Mucosa of descending colon (tissue), 3 donors: ENCODE measurements at places on chromosomes 1 and 21. TPM values are rescaled to one million over a fixed set of nuclear protein-coding genes. Genes with fewer than 3 reads are reported as not detected.
A peak's percentile ranks its signal among the peaks of the same experiment; 100 is the strongest.

The CGN gene
- total RNA-seq = 125 TPM

The MPL gene
- total RNA-seq = 0.81 TPM

The IGSF3 gene
- 27.4 TPM for total RNA-seq

The SLC5A9 gene
- total RNA-seq = 3.0 TPM

DNA sequence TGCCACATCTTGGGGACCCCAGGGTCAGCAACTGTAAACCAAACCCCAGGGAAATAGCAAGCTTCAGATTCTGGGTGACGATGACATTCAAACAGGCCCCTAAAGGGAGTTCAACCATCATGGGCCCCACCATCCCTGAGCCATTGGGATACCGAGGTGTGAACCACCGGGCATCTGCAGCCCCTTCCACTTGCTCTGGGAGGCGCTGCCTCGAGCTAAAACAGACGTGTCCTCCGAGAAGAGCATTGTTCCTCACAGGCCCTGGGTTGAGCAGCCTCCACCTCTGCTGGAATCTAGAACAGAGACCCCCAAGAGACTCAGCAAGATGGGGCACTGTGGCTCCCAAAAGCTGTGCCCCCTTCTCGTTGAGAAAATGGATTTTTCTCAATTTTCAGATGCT, 19.0 kb upstream of the EFHD2 start:
- DNase-seq = no peak

DNA sequence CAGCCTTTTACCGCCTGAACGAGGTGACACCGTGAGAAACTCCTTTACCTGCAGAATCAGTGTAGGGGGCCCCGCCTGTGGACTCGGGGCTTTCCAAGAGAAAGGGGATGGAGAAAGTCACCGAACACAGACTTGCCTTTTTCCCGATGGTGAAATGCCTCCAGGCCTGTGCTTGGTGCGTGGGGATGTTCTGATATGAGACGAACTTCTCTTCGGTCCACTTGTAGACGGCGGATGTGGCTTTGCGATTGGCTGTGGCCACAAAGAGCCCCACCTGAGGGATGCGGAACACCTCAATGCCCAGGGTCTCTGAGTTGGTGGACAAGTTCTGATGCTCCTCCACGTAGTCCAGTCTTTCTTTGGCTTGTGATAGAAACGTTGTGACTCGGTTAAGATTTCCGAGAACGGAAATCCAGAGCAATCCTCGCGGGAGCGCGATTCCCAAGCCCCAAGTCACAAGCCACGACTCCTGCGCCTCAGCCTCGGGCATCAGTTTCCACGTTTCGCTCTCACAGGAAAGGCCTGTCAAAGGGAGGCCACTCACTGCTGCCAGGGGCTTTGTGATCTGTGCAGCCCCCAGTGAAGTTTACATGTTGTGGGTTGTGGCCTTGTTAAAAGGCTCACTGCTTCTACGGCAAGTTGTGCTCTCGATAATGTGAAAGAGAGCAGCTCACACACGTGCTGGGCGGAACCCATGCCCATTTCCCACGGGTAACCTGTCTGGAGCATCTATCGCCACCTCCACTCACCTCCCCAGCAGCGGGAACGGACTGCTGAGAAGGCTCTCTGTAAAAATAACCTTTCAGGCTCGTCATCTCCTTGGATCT, 12.6 kb downstream of the KRTAP10-1 start:
- no peak for DNase-seq

DNA sequence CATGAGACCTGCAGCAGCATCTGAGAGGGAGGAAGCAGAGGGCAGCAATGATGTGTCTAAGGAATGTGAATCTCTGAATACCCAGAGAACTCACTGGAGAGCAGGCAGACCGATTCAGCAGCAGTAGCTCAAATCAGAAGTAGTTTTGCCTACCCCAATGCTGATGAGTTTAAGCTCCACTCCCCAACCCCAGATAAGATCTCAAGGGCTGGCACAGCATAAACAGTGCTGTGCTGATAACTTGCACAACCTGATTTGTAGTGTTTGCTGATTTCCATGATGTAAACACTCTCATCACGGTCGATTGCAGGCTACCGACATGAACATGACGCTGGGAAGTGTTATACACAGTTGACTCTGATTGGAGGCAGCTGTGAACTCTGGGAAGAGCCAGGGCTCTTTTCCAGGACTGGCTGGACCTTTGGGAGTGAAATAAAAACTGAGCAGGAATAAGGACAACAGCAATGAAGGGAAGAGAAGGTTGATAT, 11.2 kb upstream of the HMGCS2 start:
- DNase-seq = no peak

DNA sequence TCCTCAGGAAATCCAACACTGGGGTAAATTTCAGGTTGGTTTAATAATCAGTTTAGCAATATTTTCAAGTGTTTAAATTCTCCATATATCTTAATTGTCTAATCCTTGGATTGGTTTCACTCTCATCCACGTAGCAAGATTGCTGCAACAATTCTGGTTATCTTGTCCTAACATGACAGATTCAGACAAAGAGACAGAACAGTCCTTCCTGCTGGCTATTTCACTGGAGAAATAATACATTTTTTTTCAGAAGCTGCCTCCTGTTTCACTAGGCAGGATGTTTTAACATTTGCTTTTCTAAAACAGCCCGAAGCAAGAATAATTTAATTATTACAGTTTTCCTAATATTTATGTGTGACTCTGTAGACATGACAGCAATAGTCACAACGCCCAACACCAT, 2011.2 kb downstream of the NCAM2 start:
- no peak for DNase-seq

DNA sequence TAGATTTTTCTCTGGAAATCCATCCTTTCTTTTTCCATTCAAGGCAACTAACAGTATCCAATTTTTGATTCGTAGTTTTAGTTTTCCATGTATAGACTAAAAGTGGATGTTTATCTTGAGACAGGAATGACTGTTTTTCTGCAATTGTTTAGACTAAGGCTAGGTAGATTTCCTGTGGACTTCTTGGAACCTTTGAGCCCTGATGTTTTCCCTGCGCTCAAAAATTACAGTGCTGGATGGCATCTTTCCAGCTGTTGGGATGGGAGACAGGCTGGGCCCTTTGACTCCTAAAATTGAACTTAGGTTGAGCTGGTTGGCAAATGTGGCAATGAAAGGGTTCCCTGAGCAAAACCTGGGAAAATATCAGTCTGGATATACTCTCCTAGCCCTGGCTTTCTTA, 180.4 kb downstream of the DHRS3 start:
- no peak for DNase-seq

- no peak for DNase-seq
Observed at GRCh38 chr1:34681480-34682451, 73.1 kb upstream of the GJB5 start.

The SPRR2A gene
- not detected for total RNA-seq

The ENAH gene
- total RNA-seq = 41.3 TPM

GRCh38 chr1:216805233-216805632, 82.0 kb upstream of the ESRRG start:
- DNase-seq = no peak

The C1orf141 gene
- not detected for total RNA-seq

- peak; percentile 69 for DNase-seq
Observed at GRCh38 chr1:9494936-9495758, 44.1 kb upstream of the SLC25A33 start.

The GNG4 gene
- total RNA-seq = 7.7 TPM

- DNase-seq = no peak
Observed at GRCh38 chr1:220791956-220792355, 5.2 kb downstream of the MTARC1 start.

The SLFNL1 gene
- 0.29 TPM for total RNA-seq

The NBPF4 gene
- 0.35 TPM for total RNA-seq

DNA sequence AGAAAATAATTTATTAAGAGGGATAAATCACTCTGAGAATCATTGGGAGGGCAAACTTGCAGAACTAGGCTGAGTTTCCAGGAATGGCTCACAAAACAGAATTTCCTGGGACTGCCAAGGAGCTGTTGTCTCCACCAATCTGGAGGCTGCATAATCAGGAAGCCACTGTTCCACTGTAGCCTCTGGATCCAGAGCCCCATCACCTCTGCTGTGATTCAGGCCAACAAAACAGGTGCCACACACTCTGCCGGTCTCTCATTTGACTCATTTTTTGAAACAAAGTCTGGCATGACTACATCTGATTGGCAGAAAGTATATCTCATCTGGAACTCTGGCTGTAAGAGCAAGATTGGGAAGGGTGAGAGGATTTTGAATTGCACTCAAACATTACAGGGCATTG, 178.9 kb upstream of the C1orf105 start:
- DNase-seq = no peak

GRCh38 chr1:176560681-176561080, 97.7 kb downstream of the PAPPA2 start:
- DNase-seq = no peak

The OBSCN gene
- 4.2 TPM for total RNA-seq

DNA sequence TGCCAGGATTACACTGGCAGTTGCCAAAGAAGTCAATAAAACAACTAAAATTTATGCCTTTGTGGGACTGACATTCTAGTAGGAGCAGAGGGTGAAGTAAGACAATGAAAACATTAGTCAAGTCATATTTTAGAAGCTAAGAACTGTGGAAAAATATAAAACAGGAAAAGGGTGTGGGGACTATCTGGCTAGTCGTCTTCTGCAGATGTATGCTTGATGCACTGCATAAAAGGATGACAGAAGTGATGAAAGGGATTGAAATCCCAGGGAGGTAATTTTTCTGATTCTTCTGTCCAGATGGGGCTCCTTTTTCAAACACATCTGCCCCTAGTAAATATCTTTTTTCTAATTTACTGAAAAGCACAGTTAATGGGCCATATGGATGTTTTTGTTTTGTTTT, 706.3 kb downstream of the ADGRL2 start:
- DNase-seq = no peak

The C1orf87 gene
- total RNA-seq = not detected

The KLHL20 gene
- total RNA-seq = 25.1 TPM

GRCh38 chr1:76147917-76148316, 73.4 kb downstream of the ST6GALNAC3 start:
- no peak for DNase-seq

- no peak for DNase-seq
Observed at GRCh38 chr1:182615468-182616129, 11.4 kb upstream of the RGS16 start.

- no peak for DNase-seq
Observed at GRCh38 chr1:174397261-174397660, 50.5 kb upstream of the GPR52 start.

The CELA2B gene
- total RNA-seq = not detected

The SLAMF1 gene
- 1.6 TPM for total RNA-seq

DNA sequence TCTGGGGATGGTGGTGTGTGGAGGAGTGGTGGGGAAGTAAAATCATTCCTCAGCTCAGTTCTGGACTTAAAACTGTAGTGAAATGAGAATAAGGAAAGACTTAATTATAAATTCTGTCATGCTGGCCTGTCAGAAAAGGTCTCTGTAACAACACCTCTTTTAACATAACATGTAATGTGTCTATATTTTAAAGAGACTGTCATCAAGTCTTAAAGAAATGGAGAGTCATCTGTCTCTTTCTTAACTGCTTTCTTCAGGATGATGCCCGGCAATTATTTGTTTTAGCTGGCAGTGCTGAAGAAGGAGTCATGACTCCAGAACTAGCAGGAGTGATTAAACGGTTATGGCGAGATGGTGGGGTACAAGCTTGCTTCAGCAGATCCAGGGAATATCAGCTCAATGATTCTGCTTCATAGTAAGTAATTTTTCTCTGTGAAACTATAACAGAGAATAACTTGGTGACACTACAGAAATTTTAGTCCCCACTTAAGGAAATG, 30.6 kb downstream of the GNAI3 start:
- DNase-seq = no peak

The PADI4 gene
- total RNA-seq = 0.22 TPM

The CLCA4 gene
- total RNA-seq = 1,448 TPM

The RNF187 gene
- total RNA-seq = 84.0 TPM

The VPS13D gene
- 70.1 TPM for total RNA-seq

DNA sequence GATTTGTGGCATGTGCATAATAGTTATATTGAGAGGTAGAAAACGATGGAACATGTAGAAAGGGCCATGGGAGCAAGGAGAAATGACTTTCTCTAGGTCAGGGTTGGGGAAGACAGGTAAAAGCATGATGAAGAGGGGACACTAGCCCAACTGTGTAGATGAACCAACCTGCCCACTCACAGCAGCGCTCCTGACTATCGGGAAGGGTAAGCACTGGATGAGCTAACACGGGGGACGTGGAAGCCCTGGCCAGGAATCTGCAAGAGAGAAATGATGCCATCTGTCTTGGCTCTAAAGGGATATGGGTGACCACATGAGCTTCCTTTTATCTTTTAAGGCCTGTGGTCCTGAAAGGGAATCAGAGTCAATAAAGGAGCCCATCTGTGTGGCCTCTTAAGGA, 36.2 kb upstream of the TMEM125 start:
- DNase-seq = no peak

DNA sequence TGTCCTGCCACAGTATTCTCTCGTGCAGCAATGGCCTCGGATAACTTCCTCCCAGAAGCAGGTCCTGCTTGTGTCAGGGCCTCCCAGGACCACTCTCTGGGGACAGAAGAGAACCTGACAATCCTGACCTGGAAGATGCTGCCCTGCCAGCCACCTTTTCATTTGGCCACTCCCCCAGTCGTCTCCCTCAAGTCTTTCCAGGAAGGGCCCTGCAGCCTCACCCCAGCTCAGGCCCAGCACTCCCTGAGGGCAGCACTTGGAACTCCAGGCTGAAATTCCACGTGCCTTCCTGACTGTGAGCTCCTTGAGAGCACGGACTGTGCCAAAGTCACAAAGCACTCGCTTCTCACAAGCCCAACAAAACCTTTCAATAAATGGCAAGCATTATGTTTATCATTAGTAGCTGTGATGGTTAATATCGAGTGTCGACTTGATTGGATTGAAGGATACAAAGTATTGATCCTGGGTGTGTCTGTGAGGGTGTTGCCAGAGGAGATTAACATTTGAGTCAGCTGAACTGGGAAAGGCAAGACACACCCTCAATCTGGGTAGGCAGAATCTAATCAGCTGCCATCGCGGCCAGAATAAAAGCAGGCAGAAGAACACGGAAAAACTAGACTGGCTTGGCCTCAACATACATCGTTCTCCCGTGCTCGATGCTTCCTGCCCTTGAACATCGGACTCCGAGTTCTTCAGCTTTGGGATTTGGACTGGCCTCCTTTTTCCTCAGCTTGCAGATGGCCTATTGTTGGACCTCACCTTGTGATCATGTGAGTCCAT, 2.3 kb upstream of the CLEC20A start:
- no peak for DNase-seq

The TMEM240 gene
- total RNA-seq = 12.2 TPM

DNA sequence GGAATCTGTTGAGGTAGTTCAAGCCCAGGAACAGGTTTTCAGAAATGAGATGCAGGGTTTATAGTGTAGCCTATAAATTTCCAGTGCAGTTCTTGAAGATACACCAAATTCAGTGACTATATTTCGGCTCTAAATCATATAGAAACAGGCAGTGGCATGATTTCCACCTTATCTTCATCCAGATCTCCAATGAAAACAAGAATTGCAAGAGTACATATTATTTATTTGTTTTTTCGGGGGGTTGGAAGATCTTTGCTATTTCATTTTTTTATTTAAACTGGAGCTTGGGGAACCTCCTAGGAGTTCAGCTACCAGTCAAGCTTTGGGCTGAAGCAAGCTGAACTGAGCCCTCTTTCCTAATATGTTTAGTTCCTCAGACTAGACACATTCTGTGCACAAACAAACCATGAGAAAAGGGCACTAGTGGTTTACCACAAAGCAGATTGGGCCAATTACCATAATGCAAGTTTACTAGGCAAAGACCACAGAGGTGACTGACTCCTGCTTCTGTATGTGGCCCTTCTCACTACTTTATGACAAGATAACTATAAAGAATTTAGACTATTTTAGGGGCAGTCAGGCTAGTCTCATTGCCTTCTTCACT, 68.5 kb downstream of the RGS2 start:
- DNase-seq = no peak

The CYP4Z1 gene
- 0.19 TPM for total RNA-seq
